ENCODE measurements at places on chromosomes 6 and 20.

- no peak for DNase-seq
Measured at GRCh38 chr20:37438464-37439222, 82.4 kb upstream of the NNAT start.

GRCh38 chr6:90730151-90730673 lies 143.3 kb upstream of the MAP3K7 start:
- DNase-seq: no peak

DNA sequence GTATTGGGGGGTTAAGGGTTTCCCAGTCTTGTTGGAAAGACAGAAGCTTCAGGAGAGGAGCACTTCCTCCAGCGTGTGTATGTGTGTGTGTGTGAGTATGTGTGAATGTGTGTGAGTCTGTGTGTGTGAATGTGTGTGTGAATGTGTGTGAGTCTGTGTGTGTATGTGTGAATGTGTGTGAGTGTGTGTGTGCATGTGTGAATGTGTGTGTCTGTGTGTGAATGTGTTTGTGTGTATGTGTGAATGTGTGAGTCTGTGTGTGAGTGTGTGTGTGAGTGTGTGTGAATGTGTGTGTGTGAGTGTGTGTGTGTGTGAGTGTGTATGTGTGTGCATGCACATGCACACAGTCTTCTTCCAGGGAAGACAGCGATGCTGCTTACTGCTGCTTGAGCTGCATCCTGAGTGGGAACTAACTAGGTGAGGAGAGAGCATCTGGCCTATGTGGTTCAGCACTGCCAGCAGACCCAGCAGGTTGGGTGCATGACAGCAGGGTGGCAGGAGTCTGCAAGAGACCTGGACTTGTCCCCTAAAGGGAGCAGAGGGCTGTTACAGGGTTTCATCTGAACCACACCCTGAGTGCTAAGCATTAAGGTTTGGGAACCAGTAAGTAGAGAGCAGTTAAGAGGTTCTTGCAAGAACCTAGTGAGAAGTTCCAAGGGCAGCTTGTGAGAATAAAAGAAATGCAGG lies 22.7 kb upstream of the CCND3 start:
- no peak for DNase-seq

DNA sequence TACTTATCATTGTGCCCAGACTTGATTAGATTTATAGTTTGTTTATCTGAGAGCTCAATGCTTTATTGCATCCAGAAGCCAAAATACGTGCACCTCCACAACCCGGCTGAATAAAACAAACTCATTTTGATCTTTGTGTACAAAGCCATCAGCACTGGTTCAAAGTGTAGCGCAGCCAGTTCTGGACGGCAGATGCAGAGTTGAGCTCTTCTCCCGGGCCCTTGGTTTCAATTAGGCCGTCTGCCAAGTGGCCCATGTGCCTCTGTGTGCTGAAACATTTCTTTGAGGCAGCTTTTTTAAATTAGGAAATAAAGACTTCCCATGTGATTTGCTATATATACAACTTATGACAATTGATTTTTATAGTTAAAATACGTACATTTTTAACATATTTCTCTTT lies 96.2 kb upstream of the RSPO3 start:
- peak; percentile 82 for DNase-seq

DNA sequence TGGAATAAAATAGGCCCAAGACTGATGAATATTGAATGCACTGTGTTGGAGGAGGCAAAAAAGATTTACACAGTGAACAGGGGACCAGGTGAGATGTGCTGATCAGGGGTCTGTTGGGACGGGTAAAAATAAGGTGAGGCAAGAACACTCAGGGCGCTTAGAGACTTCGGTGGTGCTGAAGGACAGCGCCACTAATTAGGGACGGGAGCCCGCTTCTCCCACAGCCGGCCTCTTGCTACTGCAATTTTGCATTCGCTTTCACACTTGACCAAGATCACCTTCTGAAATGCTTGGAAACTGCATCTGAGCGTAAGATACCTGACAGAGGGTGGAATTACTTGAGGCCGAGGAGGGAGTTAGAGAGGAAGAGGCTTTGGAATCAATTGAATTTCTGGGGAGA lies 7.3 kb downstream of the TFAP2D start:
- no peak for DNase-seq

GRCh38 chr6:87391334-87391733 lies 16.4 kb upstream of the CFAP206 start:
- DNase-seq: no peak

DNA sequence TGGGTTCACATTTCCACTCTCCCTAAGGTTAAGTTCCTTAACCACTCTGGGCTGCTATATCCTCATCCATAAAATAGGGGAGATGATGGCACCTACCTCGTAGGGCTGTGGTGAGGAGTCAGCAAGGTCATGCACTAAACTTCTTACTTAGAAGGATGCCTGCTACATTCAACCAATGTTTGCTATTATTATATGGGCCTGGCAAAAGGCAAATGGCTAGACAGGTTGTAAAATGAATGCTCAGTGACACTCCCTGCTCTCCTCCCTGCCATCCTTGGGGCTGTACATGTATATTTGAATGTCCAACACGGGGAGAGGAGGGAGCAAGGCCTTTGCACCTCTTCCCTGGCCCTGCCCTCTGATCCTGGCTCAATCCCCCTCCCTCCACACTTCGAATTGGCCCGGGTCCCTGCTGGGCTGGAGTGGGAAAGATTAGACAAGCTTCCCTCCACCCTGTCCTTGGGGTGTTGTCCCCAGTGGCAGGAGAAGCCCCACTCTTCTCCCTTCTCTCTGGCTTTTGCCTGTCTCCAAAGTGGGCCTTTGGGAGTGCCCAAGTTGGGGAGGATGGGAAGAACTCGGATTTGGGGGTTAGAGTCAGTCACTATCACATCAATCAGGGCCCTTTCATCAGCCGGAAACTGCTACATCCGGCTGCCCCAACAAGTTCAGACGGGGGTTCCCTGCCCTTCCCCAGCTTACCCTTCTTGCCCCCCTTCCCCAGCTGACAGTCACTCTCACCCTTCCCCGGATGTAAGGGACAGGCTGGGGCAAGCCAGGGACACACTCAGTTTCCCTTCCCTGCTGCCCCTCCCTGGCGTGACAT lies 36.3 kb upstream of the VEGFA start:
- DNase-seq: no peak

DNA sequence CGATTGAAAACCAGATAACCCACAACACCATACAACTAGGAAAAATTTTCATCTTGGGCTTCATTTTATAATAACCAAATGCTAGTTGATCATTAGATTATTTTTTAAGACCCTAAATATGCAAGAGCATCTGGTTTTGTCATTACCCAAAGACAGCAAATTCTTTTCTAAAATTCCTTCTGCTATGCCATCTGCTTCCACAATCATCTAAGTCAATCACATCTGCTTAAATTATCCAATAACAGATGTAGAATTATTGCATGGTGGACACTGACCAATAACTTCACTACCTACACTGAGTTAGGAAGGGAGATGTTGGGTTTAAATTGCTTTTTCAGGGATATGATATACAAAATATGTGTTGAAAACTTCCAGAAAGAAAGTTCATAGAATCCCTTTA lies 41.9 kb downstream of the PKHD1 start:
- DNase-seq: no peak

GRCh38 chr20:59831916-59832270 lies 101.5 kb downstream of the SYCP2 start:
- no peak for DNase-seq

- DNase-seq: no peak
Measured at GRCh38 chr6:158219228-158219627, 51.1 kb downstream of the GTF2H5 start.

- no peak for DNase-seq
Measured at GRCh38 chr6:121959501-121959900, 440.0 kb upstream of the HSF2 start.

DNA sequence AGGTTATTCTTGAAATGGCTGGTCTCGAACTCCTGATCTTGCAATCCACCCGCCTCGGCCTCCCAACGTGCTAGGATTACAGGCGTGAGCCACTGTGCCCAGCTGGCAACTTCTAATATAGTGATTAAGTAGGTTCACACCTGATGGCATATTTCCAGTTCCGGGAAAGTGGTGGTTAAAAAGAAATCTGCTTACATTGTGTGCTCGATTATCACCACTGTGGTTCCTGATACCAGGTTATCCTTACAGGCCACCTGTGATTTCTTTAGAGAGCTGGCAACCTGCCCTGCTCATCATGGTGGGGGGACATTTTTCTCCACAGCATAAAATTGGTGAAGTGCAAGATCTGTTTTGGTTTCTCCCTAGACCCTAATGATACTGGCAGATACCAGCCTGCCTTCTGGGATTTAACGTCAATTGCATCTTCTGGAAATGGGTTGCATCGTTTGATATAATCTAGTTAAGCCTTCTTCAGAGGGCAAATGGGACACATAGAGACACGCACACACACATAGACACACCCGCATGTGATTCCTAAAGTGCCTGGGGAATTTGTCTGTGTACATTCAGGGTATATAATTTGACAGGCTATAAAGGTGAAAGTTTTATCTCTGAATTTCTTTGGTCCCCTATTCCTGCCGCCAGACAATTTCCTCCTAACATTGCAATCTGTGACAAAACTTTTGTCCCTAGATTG lies 49.7 kb upstream of the CITED2 start:
- DNase-seq: no peak

GRCh38 chr20:59031564-59032022 lies 542 bp downstream of the ATP5F1E start:
- DNase-seq: no peak

DNA sequence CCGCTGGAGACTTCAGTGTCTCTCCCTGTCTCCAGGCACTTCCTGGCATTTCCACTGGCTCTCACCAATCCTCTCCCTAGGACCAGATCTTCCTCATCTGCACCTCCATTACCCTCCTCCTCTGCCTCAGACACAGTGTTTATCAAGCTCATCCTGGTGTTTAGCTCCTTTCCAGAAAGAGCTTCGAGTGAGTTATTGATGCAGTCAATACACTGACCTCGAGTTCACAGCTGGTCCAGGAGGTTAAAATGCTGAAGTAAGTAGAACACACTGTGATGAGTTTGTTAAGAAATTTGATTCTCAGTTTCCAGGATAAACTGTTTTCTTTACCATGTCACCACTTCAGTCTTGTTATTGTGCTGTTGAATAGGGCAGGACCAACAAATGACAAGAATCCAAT lies 42.1 kb upstream of the ARMC2 start:
- no peak for DNase-seq

Measured in NCI-H1092 (cell line).